Hepatocyte (in vitro differentiated cells): ENCODE measurements at places on chromosomes 7 and 10. TPM values are rescaled to one million over a fixed set of nuclear protein-coding genes. Genes with fewer than 3 reads are reported as not detected.

GRCh38 chr10:17237915-17238444, 9.9 kb downstream of the VIM start:
- DNase-seq, result no peak

GRCh38 chr7:29593459-29593858, 29.8 kb downstream of the PRR15 start:
- no peak for DNase-seq

DNA sequence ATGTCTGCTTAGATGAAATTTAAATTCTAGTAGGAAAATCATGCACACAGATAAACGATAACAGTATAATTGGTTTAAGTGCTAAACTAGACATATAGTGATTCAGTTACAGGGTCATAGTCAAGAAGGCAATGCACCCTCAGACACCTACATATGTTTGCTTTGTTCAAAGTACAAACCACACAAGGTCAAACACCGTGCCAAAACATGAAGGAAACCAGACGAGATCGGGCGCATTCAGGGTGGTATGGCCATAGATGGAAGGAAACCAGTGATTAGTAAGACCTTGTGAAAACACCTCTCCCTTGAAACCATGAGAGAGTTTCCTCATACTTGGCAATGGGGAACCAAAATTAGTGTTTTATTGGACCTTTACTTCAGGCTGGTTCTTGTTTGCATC, 906.9 kb downstream of the PCDH15 start:
- no peak for DNase-seq

DNA sequence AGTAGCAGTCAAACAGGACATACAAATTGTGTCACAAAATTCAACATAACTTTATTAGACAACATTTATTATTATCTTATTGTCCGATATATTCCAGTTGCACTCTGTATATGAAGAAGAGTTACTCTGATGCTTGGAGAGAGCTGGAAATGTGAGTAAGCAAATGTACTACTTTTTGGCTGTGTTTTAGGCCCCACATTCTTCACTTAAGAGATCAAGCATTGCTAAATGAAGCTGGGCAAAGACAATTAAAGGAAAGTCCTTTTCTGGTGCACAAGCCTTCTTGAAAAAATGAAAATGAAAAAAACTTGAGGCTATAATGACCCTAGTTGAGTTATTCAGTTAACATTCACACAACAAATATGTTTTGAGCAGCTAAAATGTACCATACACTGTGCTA, 26.1 kb downstream of the MYPN start:
- DNase-seq, result no peak

- DNase-seq, result no peak
Observed at GRCh38 chr10:110413903-110414547, 83.7 kb upstream of the DUSP5 start.

GRCh38 chr10:52437205-52437646, 123.1 kb downstream of the DKK1 start:
- DNase-seq, result no peak

DNA sequence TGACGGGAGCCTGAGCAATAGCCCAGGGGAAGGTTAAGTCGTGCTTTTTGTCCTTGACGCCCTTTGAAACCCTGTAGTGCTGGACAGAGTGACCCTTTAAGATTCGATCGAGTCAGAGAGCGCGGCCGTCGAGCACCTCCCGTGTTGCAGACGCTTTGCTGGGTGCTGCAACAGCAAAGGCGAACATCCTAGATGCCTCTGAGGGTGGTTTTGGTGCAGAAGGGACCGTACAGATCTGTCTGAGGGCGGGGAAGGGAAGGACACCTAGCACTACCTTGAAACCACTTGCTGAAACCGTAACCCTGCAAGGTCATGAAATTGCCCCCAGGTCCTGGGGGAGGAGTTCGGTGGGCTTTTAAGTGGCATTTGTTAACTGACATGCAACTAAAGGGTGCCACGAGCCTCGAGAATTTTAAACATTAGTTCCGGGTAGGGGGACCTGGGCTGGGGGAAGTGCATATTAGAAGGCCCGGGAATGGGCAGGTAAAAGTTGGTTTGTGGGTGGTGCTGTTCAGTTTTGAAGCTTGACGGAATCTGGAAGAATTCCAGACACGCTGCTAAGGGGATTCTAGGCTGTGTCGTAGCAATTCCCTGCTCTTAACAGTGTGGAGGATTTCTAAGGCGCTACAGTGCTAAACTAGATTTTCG, 786 bp downstream of the ATP5F1C start:
- peak; percentile 38 for DNase-seq

GRCh38 chr10:68560943-68561864, 1.1 kb downstream of the TET1 start:
- DNase-seq, result peak; percentile 64

DNA sequence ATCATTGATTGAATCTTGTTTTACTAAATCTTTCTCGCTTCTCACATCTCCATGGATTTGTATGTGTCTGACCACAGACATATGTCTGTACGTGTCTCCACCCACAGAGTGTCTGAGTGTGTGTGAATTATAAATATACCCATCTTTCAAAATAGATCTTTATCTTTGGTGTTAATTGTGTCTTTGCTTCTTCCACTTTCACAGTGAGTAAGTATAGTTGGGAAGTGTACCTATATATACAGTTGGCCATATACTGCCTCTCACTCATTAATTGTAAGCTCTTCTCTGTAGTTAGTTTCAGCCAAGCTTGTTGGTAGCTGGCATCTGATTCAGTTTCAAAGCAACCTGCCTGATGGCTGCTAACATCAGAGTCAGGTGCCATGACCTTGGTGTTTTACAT, 18.4 kb downstream of the EEPD1 start:
- DNase-seq, result no peak

The ADARB2 gene
- 0.10 and 0.48 TPM in 2 replicates for polyA plus RNA-seq

The PIK3AP1 gene
- polyA plus RNA-seq, result 2.5 and 4.7 TPM in 2 replicates

The MYH16 gene
- not detected in 2 replicates for polyA plus RNA-seq
